ENCODE measurements at places on chromosomes 5 and 9. TPM values are rescaled to one million over a fixed set of nuclear protein-coding genes. Genes with fewer than 3 reads are reported as not detected.
A peak's percentile ranks its signal among the peaks of the same experiment; 100 is the strongest.

BSPRY gene
- total RNA-seq: 9.0 TPM

S1PR3 gene
- total RNA-seq: 9.3 TPM

ZFP2 gene
- total RNA-seq: 1.8 TPM

EGFLAM gene
- total RNA-seq: 4.8 TPM

TRPM3 gene
- total RNA-seq: 1.6 TPM

RETREG1 gene
- total RNA-seq: 11.6 TPM

ZNF454 gene
- total RNA-seq: 0.12 TPM

CBY3 gene
- not detected for total RNA-seq

GPR21 gene
- total RNA-seq: 0.46 TPM

FLT4 gene
- 3.4 TPM for total RNA-seq

IL31RA gene
- not detected for total RNA-seq

SPATA31E1 gene
- total RNA-seq: not detected

- H3K4me3 ChIP-seq: no peak overlapping the region
- H3K27ac ChIP-seq: no peak overlapping the region
- peaks cover 3% of the 10 kb centered on the region for H3K4me1 ChIP-seq
- no peaks in the 10 kb centered on the region for H3K27me3 ChIP-seq
- no peaks in the 10 kb centered on the region for H3K36me3 ChIP-seq
- no peak for DNase-seq
Measured at GRCh38 chr9:72382405-72382804, 17.4 kb upstream of the ZFAND5 start.

DNA sequence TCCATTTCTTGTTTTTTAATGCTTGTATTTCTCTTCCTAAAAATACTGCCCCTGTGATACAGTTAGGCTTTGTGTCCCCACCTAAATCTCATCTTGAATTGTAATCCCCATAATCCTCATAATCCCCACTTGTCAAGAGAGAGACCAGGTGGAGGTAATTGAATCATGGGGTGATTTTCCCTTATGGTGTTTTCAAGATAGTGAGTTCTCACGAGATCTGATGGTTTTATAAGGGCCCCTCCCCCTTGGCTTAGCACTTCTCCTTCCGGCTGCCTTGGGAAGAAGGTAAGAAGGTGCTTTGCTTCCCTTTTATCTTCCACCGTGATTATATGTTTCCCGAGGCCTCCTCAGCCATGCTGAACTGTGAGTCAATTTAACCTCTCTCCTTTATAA is 227.4 kb downstream of the MAN2A1 start:
- H3K27ac ChIP-seq: no peak overlapping the region
- H3K27me3 ChIP-seq: peaks cover 3% of the 10 kb centered on the region
- peaks cover 3% of the 10 kb centered on the region for H3K4me1 ChIP-seq
- DNase-seq: no peak
- no peak overlapping the region for H3K4me3 ChIP-seq

DNA sequence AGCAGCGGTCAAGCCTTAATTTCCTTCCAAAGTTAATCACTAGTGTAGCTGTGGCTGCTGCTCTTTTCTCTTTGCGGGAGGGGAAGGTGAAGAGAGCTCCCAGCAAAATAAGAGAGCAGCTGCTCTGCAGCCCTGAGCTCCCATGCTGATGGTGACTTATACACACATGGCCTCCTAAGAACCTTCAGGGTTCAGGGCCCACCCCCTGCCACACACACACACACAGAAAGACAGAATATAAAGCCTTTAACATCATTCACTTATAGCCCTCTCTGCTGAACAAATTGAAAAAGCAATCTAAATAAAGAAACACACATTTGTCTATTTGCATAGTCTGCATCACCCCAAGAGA is 43.6 kb downstream of the GAS1 start:
- DNase-seq: no peak
- peak overlapping the region; percentile 81 for H3K27ac ChIP-seq
- H3K4me3 ChIP-seq: peak overlapping the region; percentile 86

DNA sequence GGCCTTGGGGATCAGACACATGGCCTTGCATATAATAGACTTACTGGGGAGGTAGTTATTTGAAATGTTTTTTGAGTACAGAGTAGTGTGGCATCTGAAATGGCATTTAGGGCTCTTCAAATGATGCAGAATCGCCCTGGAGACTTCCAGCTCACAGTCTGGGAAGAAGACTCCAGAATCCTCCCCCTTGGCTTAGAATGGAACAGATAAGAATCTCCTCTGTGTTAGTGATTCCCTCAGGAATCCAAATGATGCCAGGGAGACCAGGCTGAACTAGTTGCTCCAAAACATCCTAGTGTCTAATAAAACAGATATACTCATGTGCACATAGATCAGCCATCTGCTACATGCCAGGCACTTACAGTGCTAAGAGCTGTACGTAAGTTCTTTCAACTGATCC is 38.6 kb upstream of the SMC5 start:
- DNase-seq: no peak
- no peak overlapping the region for H3K27ac ChIP-seq
- H3K36me3 ChIP-seq: peaks cover 4% of the 10 kb centered on the region
- no peaks in the 10 kb centered on the region for H3K27me3 ChIP-seq

DNA sequence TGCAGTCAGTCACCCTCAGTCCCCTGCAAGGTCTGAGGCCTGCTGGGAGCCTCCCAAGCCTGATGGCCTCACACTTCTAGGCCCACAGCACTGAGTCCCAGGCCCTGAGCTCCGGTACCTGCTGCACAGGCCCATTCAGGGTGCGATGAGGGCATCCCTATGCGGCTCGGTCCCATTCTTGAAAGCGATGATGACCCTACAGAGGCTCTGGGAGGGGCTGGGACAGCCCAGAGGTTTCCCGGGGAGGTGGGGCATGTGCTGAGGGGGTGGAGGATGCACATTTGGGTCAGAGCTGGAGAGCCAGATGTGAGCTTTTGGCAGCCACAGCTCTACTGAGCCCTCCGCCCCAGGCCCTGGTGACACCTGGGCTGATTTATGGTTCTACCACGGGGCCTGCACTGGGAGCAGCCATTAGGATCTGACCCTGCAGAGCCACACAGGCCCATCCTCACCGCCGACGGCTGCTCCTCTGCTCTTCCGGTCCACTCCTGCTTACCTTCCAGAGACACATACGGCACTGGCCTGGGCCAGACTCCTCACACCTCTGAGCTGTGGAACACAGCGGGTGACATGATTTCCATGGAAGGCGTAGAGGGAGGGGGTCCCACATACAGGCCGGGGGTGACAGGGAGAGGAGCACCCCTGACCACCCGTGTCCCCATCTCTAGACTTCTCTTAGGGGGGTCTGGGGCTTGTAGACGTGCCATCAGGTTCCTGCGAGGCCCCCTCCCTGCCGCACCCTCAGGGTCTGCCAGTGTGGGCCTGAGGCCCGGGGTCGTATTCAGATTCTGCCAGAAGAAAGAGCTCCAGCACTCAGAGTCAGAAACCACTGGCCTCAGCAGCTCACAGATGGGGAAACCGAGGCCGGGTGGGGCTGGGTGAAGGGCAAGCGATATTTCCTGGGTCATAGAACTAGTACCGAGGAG is 53.4 kb downstream of the COL23A1 start:
- H3K27me3 ChIP-seq: no peaks in the 10 kb centered on the region
- H3K4me1 ChIP-seq: peaks cover 20% of the 10 kb centered on the region
- DNase-seq: no peak

DNA sequence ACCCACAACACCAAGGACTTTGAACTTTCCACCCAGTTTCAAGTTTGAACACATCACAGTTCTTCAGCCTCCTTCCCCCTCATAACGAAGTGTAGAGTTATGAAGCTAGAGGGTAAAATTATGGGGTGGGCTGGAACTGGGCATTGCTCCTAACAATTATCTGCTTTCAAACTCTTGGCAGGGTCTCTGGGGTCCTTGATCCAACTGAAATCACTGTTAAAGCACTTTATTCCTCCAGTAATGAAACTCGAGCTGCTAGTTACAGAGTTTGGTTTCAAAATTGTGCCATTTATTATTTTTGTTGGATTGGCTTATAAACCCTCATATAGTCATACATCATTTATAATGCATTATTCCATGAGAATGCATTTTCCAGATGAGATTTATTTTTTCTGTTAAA is 158.5 kb downstream of the RGS3 start:
- no peaks in the 10 kb centered on the region for H3K27me3 ChIP-seq
- H3K4me1 ChIP-seq: peaks cover 63% of the 10 kb centered on the region
- peak overlapping the region; percentile 78 for H3K27ac ChIP-seq
- DNase-seq: no peak

- no peak overlapping the region for H3K4me3 ChIP-seq
- H3K27me3 ChIP-seq: no peaks in the 10 kb centered on the region
- H3K36me3 ChIP-seq: peaks cover 8% of the 10 kb centered on the region
- no peak overlapping the region for H3K27ac ChIP-seq
- H3K4me1 ChIP-seq: no peaks in the 10 kb centered on the region
Measured at GRCh38 chr9:15400281-15400941, 22.3 kb upstream of the SNAPC3 start.

GRCh38 chr5:158943057-158943456 is 156.7 kb downstream of the EBF1 start:
- no peaks in the 10 kb centered on the region for H3K36me3 ChIP-seq
- no peak for DNase-seq
- no peak overlapping the region for H3K27ac ChIP-seq
- peaks cover 10% of the 10 kb centered on the region for H3K4me1 ChIP-seq
- no peak overlapping the region for H3K4me3 ChIP-seq

- no peaks in the 10 kb centered on the region for H3K36me3 ChIP-seq
- no peak overlapping the region for H3K4me3 ChIP-seq
- H3K27ac ChIP-seq: no peak overlapping the region
- no peaks in the 10 kb centered on the region for H3K27me3 ChIP-seq
- H3K4me1 ChIP-seq: no peaks in the 10 kb centered on the region
- DNase-seq: no peak
Measured at GRCh38 chr9:9598723-9599122, 1014.1 kb downstream of the PTPRD start.

- no peak overlapping the region for H3K27ac ChIP-seq
- DNase-seq: no peak
- no peak overlapping the region for H3K4me3 ChIP-seq
Measured at GRCh38 chr5:36598045-36598444, 8.4 kb upstream of the SLC1A3 start.

GRCh38 chr9:959105-959504 is 17.4 kb upstream of the DMRT3 start:
- H3K27me3 ChIP-seq: peaks cover 67% of the 10 kb centered on the region
- DNase-seq: no peak
- H3K4me1 ChIP-seq: no peaks in the 10 kb centered on the region
- no peaks in the 10 kb centered on the region for H3K36me3 ChIP-seq

DNA sequence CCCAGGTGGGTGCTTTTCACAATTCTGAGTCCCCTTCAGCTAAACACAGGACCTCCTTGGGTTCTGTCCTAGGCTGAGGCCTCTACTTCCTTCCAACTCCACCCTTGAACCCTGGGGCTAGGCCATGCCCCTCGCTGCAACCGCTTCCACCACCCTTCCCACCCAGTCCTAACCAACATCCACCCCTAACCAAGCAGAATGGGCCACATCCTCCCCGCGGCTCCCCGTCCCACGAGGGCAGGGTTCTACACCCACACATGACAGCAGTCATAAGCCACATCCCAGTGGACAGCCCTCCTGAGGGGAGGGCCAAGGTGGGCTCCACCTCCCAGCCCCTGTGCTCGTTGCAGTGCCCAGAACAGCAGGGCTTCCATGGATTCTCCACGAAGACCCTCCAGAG is 65.8 kb downstream of the SHB start:
- H3K4me1 ChIP-seq: peaks cover 34% of the 10 kb centered on the region
- no peak overlapping the region for H3K4me3 ChIP-seq
- DNase-seq: no peak
- no peaks in the 10 kb centered on the region for H3K27me3 ChIP-seq
- peak overlapping the region; percentile 26 for H3K27ac ChIP-seq

DNA sequence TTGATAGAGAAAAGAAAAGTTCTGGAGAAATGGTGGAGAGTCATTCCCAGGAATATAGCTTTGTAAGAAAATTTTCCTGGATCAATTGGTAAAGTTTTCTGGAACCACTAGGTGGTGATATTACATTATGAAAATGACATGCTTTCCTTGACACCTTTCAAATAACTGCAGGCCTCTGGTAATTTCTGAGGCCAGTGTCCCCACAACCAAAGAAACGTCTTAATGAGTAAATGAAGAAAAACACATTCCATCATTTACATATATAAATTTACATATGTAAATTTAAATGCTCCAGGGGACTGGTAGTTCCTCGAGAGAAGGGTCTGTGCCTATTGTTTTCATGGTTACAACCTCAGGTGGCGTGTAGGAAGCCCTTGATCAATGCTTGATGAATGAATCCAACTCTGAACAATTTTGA is 17.2 kb upstream of the RGS3 start:
- H3K27me3 ChIP-seq: no peaks in the 10 kb centered on the region
- H3K27ac ChIP-seq: no peak overlapping the region
- no peaks in the 10 kb centered on the region for H3K36me3 ChIP-seq
- no peaks in the 10 kb centered on the region for H3K4me1 ChIP-seq
- no peak overlapping the region for H3K4me3 ChIP-seq
- no peak for DNase-seq

GRCh38 chr5:136073714-136074529 is 45.1 kb downstream of the TGFBI start:
- H3K4me1 ChIP-seq: peaks cover 4% of the 10 kb centered on the region
- no peaks in the 10 kb centered on the region for H3K36me3 ChIP-seq
- H3K27ac ChIP-seq: no peak overlapping the region
- peaks cover 15% of the 10 kb centered on the region for H3K27me3 ChIP-seq
- H3K4me3 ChIP-seq: no peak overlapping the region
- peak; percentile 42 for DNase-seq

Data from type B pancreatic cell (in vitro differentiated cells).